Activated T-helper 1 cell treated with anti-CD3 and anti-CD28 coated beads, Interleukin-12 subunit alpha, Interleukin-12 subunit beta, Interleukin-2, Interleukin-4 antibody, amounts not matched to agents 30 ng/mL and 10 ng/mL and 1 ng/mL, durations not matched to agents 14 hours and 24 hours and 36 hours (primary cell): ENCODE measurements at places on chromosomes 1 and 21. TPM values are rescaled to one million over a fixed set of nuclear protein-coding genes. Genes with fewer than 3 reads are reported as not detected.

The ETNK2 gene
- 0.16 TPM in 1 of 2 replicates, not detected in the other for total RNA-seq

The TFF2 gene
- not detected in 2 replicates for total RNA-seq

The ALX3 gene
- total RNA-seq: not detected in 2 replicates

The ACTL8 gene
- not detected in 2 replicates for total RNA-seq

The ACOT11 gene
- total RNA-seq: 0.91 and 2.1 TPM in 2 replicates

The PRKCZ gene
- 4.1 TPM in 2 replicates for total RNA-seq

The CD160 gene
- 0.27 TPM in 1 of 2 replicates, not detected in the other for total RNA-seq

The ROR1 gene
- total RNA-seq: 0.05 TPM in 1 of 2 replicates, not detected in the other

The MATN1 gene
- 0.42 and 0.70 TPM in 2 replicates for total RNA-seq

The SMIM11 gene
- total RNA-seq: 7.1 and 18.7 TPM in 2 replicates

The AMPD1 gene
- total RNA-seq: 0.56 TPM in 1 of 2 replicates, not detected in the other

The PLEKHM2 gene
- total RNA-seq: 65.5 and 66.2 TPM in 2 replicates

The PTP4A2 gene
- 390 and 421 TPM in 2 replicates for total RNA-seq

The TRIM46 gene
- 10.2 and 12.6 TPM in 2 replicates for total RNA-seq

The SPATA46 gene
- not detected in 2 replicates for total RNA-seq

The AKNAD1 gene
- not detected in 2 replicates for total RNA-seq

The KAZN gene
- 0.54 and 0.91 TPM in 2 replicates for total RNA-seq

The OR6N1 gene
- not detected in 2 replicates for total RNA-seq

The NUDT4B gene
- total RNA-seq: 0.66 and 1.2 TPM in 2 replicates

The CD52 gene
- 394 and 411 TPM in 2 replicates for total RNA-seq

The VASH2 gene
- 0.10 and 0.39 TPM in 2 replicates for total RNA-seq
